Midbrain (tissue), 1 donor: ENCODE measurements at places on chromosomes 12 and 14.
A peak's percentile ranks its signal among the peaks of the same experiment; 100 is the strongest.

DNA sequence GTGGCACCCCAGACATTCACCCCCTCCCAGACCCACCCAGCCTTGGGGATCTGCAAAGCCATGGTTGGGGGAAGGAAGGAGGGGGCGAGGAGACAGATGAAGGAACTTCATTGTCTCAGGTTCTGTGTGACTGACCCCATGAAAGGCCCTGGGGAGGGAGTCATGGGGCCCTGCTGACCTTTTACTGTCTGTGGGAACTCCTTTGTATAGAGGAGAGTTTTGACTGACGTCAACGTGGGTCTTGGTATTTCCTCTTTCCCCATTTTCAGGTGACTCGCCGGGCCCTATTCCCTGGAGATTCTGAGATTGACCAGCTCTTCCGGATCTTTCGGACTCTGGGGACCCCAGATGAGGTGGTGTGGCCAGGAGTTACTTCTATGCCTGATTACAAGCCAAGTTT lies 3.1 kb upstream of the RAB5B start:
- no peak for DNase-seq

DNA sequence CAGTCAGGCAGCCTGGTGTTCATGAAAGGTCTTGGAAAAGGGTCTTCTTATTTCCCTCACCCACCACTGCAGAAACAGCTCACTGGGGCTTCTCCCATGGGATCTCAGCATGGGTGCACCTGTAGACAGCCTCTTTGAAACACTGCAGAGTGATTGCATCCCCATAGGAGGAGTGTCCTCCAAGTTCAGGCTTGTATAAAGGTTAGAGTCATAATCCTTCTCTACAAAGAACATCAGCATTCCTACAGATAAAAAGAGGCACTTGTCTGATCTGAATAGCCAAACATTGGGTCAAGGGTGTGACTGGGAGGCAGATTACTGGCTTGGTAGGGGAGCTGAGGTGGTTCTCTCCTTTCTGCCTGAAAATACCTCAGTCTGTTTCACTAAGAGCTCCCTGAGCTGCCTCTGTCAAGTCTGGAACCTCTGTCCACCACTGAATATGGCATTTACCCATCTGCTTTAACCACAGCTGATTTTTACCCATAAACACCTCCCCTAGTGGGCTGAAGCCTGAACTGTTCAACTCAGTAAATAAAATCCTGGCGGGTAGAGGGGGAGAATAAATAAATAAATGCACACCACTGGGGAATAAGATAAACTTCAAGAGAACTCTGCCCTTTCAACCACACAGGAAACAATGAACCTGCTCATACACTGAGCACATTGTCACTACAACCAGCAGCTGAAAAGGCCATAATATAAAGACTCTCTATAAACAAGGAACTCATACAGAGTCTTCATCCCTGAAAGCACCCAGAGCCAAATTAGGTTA lies 120.7 kb upstream of the SCAF11 start:
- no peak for DNase-seq

GRCh38 chr12:27133022-27133590 lies 50.7 kb upstream of the C12orf71 start:
- no peak for DNase-seq

GRCh38 chr12:85923767-85924331 lies 49.8 kb downstream of the NTS start:
- peak; percentile 2 for DNase-seq

DNA sequence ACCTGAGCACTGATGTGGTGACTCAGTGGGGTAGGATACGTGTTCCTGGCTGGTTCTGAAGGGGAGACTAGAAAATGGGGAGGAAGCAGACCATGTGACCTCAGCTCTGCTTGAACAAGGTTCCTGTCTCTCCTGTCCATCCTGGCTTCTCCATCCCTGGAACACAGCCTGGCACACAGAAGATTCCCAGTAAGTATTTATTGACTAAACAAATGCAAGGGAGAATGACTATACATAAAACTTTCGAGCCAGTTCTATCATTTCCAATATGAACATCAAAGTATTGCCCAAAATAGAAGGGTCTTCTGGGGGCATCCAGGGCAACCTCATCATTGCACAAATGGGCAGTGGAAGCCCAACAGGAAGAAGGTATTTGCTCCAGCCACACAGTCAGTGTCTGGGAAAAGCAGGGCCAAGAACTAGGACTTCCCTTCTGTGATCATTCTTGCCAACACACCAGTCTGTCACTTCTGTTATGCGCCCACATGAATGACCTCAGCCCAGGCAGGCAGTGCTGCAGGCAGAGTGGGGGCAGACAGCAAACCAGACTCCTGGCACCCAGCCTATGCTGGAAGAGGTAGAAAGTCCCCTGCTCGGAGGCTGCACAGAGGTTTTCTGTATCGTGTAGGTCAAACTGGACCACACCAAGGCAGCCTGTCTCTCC lies 5.6 kb upstream of the SERPINA9 start:
- DNase-seq, result no peak

DNA sequence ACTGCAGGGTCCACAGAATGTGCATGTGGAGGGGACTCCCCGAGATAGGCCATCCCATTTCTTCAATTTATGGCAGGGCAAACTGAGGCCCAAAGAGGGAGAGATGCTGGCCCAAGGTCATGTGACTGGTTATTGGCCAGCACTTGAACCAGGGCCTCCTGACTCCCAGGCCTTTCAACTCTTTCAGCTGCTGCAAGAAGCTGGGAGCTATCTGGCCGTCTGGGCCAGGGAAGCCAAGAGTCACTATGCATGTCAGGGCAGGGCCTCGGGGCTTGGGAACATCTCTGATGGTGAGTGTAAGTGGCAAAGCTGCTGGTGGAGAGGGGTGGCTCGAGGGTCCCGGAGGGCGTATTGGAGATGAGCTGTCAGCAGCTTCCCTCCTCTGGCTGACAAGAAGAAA lies 9.5 kb upstream of the LTBP2 start:
- no peak for DNase-seq

GRCh38 chr14:30225176-30225575 lies 297.5 kb upstream of the PRKD1 start:
- no peak for DNase-seq

- DNase-seq, result peak; percentile 73
Measured at GRCh38 chr14:29548948-29549370, 378.7 kb downstream of the PRKD1 start.

DNA sequence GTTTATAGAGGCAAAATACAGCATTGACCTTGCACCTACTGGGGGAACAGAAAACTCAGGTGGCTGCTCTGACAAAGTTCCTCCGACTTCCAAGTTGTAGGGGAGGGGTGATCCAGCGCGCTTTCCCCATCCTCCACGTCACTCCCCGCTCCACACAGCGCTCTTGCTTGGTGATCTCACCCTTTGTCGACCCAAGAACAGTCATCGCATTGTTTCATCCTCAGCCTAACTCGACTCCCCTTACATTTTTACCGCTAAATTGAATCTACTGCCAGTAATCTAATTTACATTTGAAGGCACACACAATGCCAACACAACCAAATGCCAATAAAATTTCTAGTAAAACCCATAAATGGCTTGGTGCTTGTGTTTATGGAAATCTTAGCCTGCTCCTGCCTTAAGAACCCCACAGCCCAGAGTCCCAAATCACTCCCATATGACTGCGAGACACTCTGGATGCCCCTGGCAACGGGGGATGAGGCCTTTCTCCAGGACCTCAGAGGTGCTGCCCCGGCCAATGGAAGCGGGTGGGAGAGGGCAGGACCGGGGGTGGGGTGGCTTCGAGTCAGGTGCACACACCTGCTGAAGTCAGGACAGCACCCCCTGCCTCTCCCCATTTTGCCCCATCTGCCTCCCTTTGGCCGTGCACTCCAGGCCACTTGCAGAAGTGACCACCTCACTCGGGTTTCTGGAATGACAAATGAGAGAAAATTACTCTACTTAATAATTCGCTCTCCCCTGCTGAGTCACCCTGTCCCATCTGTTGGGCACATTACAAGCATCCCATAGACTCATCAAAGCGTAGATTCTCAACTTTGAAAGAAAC lies 98.2 kb upstream of the GSC start:
- peak; percentile 70 for DNase-seq

DNA sequence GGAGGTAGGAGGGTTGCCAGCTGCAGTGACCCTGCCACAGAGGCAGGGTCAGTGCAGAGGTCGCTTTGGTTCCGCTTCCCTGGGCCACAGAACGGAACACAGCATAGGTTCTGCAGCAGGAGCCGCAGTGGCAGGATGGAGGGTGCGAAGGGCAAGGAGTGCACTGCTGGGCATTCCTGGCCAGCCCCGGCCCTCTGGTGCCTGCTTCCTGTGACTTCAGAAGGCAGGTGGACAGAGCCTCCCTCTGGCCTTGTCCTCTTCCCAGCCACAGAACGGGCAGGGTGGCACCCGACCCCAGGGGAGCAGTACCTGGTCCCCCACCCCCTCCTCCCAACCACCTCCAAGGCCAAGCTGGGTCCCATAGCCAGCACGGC lies 37.7 kb downstream of the SLC8B1 start:
- DNase-seq, result no peak

DNA sequence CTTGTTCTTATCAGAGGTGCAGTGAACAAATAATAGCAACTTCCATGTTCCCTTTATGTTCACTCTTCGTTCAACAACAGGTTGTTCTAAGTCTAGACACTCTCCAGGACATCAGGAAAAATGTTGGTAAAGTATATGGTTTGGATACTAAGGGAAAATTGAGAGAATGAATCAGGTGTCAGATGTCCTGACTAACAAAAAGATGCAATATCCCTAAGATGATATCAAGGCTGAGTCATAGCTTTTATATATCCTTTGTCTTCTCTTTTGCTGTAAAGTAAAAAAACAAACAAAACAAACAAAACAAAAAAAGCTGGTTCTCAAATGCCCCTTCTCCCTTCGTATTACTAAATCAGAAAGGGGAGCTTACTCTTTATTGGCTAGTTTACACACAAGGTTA lies 11.1 kb downstream of the GLIPR1L1 start:
- DNase-seq, result no peak

- peak; percentile 64 for DNase-seq
Measured at GRCh38 chr12:49969027-49969426, 3.7 kb upstream of the AQP6 start.

GRCh38 chr14:100899884-100900771 lies 3.4 kb downstream of the RTL1 start:
- no peak for DNase-seq

GRCh38 chr12:108317308-108318234 lies 21.5 kb downstream of the CMKLR1 start:
- DNase-seq, result no peak

GRCh38 chr12:52246720-52247621 lies 13.9 kb downstream of the KRT7 start:
- DNase-seq, result peak; percentile 11

GRCh38 chr14:102344084-102344483 lies 18.6 kb downstream of the CINP start:
- no peak for DNase-seq

- DNase-seq, result no peak
Measured at GRCh38 chr14:51938137-51938536, 51.2 kb upstream of the RTRAF start.

GRCh38 chr12:43159506-43159905 lies 392.5 kb downstream of the ADAMTS20 start:
- DNase-seq, result no peak

DNA sequence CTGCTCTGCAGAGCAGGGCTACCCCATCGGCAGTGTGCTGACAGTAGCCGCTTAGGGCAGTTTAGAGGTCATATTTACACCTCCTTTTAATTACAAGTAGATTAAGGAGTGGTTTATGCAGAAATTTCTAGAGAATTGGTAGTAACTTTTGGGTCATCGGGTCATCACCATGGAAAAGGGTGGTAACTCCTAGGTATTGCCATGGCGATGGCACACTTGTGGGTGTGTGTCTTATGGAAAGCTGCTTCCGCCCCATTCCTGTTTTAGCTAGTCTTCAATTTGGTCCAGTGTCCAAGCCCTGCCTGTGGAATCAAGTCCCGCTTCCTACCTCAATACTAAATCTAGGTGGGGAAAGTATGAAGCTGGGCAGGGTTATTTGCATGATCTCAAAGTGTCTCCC lies 29.5 kb upstream of the ZNF740 start:
- no peak for DNase-seq

DNA sequence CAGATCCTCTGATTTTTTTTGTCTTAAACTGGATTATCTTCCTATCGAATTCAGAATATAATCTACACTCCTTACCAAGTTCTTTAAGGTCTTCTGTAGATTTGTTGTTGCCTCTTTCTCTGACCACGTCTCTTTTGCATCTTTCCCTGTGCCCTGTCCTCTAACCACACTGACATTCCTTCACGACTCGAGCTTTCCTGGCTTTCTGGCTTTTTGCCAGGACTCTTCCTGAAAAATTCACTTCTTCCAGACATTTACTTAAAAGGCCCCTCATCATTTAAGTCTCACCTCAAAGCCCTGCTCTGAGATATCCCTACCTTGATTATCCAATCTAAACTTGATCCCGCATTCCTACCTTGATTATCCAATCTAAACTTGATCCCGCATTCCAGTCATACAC lies 422.3 kb upstream of the DCN start:
- DNase-seq, result no peak
